AG09319 (cell line): ENCODE measurements at places on chromosomes 6 and 20.
A peak's percentile ranks its signal among the peaks of the same experiment; 100 is the strongest.

DNA sequence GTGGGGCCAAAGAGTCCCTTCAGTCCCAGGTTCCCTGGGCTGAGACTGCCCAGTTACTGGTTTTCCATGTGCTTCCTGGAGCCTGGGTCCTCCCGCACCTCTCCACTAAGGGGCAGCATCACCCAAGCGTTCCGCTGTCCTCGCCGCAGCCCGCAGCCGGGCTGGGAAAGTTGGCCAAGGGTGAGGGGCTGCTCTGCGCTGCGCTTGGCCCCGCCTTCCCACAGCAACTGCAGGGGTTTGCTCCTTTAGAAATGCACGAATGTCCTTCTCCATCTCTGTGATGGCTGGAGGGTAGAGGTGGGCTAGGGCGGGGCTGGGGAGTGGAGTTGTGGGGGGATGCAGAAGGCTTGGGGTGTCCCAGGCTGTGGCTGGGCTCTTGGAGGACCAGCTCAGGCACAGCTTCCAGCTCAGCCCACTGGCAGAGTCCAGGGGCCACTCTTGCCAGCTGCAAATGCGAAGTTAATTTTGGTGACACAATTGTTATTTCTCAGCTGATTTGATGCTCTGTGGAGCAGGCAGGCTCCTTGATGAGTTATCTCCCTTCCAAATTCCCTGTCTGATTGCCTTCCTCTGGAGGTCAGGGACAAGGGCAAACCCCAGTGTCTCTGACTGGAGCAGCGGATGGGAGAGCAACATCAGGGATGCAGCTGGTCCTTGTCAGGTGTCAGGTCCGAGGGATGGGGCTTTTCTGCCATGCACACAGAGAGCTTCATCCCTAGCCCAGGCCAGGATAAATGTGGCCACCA, 63.2 kb downstream of the NOL4L start:
- peak; percentile 10 for DNase-seq

GRCh38 chr6:10518557-10519407, 2.4 kb upstream of the GCNT2 start:
- no peak for DNase-seq

GRCh38 chr6:16846399-16846778, 85.1 kb upstream of the ATXN1 start:
- DNase-seq: no peak

DNA sequence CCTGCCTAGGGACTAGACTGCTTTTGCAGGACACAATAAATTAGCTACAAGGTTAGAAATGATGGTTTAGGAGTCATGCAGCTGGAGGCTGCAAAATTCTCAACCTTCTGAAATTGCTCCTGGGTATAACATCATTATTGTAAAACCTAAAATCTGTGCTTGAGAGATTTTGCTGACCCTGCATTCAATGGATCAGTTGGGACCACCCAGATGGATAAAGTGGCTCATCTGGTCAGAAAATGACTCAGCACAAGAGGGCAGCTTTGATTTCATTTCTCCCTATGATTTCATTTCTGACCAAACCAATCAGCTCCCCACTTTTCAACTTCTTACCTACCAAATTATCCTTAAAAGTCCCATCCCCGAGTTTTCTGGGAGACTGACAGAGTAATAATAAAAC, 367.3 kb upstream of the AGPAT4 start:
- DNase-seq: no peak

DNA sequence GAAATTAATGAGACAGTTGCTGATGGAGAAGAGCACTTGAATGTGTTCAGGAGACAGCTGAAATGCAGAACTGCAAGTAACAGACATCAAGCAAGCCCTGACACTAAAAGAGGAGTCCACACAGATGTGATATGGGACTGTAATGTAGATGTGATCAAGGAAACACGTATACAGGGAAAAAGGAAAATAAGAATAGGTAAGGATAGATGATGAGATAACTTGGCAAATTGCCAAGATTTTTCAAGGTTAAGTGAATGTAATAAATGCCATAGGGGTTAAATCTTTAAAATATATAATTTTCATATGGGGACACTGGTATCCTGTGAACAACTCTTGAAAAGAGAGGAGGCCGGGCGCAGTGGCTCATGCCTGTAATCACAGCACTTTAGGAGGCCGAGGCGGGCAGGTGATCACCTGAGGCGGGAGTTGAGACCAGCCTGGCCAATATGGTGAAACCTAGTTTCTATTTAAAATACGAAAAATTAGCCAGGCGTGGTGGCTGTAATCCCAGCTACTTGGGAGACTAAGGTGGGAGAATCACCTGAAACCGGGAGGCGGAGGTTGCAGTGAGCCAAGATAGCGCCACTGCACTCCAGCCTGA, 7.2 kb upstream of the SNX14 start:
- no peak for DNase-seq

- no peak for DNase-seq
Observed at GRCh38 chr6:91081452-91082067, 494.7 kb upstream of the MAP3K7 start.

GRCh38 chr6:143581835-143582480, 70.4 kb upstream of the FUCA2 start:
- DNase-seq: no peak
